ENCODE measurements at places on chromosomes 3 and 15. TPM values are rescaled to one million over a fixed set of nuclear protein-coding genes. Genes with fewer than 3 reads are reported as not detected.

Gene GPR156
- 0.48 TPM for total RNA-seq

Gene MUC20
- 7.3 TPM for total RNA-seq

Gene TMEM108
- total RNA-seq = not detected

Gene TMEM40
- total RNA-seq = not detected

Gene SLC28A2
- not detected for total RNA-seq

Gene PGBD4
- total RNA-seq = 0.84 TPM

Gene ATRIP
- 6.3 TPM for total RNA-seq

Gene KNL1
- total RNA-seq = 0.95 TPM

Gene SLC26A6
- 17.1 TPM for total RNA-seq

Gene SCN5A
- total RNA-seq = 0.79 TPM

Gene QARS1
- total RNA-seq = 172 TPM

- no peak for DNase-seq
Measured at GRCh38 chr3:177527182-177527581, 329.9 kb upstream of the TBL1XR1 start.

GRCh38 chr3:32968920-32969389 is 17.5 kb downstream of the CCR4 start:
- no peak for DNase-seq

DNA sequence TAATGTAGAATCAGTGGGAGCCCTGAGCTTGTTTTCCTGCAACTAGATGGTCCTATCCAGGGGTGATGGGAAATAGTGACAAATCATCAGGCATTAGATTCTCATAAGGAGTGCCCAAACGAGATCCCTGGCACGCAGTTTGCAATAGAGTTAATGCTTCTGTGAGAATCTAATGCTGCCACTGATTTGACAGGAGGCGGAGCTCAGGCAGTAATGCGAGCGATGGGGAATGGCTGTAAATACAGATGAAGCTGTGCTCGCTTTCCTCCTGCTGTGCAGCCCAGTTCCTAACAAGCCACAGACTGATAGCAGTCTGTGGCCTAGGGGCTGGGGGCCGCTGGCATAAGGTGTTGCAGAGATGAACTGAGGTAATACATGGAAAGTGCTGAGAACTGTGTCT is 28.3 kb upstream of the TMEM42 start:
- no peak for DNase-seq

GRCh38 chr15:78322243-78322642 is 17.9 kb upstream of the CRABP1 start:
- DNase-seq = no peak

- peak; percentile 36 for DNase-seq
Measured at GRCh38 chr15:78077053-78077870, at the start of gene TBC1D2B. TBC1D2B (minus strand) TSS chr15:78077711; CDS start chr15:78077652, 59 bp downstream.

- no peak for DNase-seq
Measured at GRCh38 chr3:113658107-113658506, 38.3 kb downstream of the USF3 start.

DNA sequence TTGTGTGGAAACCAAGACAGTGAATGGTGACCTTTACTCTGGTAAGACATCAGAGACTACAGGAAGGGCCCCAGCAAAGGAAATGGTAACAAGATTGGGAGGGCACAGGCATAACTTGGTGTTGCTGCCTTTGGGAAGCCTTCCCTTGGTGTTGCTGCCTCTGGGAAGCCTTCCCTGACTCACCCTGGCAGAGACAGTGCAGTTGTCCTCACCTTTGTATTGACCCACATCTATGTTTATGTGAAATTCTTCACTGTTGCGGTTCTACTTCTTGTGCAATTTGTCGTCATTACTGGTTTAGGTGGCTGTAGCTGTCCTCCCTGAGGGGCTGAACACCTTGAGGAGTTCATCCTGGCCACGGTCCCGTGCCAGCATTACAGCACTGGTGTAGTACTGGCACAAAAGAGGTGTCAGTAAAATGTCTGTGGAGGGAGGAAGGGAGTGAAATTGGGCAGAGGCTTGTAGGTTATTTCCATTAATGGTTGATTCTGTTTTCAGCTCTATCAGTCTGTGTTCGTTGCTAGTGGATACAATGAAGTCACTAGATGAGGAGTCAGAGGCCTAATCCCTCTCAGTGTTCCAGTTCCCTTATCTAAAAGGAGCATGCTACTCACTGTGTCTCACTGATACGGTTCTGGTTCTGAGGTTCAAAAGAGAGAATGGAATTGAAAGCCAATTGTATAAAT is 21.6 kb downstream of the IFT122 start:
- no peak for DNase-seq

- no peak for DNase-seq
Measured at GRCh38 chr15:43795197-43795596, 3.1 kb downstream of the SERF2 start.

DNA sequence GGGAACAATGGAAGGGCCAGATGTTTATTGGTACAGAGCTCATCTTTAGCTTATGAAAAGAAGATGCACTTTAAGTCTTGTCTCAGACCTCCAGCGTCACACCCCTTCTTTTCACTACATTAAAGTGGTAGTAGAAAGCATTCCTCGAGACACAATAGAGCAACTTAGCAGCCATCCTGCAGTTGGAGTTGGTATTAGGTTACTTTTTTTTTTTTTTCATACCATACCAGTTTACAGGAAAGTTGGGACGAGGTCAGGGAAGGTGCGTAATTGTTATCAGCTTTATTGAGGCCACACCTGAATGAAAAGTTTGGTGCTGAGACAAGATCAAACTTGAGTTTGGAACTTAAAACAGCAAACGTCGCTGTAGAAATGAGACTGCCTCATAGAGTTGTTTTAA is 203.8 kb downstream of the SOX2 start:
- no peak for DNase-seq

DNA sequence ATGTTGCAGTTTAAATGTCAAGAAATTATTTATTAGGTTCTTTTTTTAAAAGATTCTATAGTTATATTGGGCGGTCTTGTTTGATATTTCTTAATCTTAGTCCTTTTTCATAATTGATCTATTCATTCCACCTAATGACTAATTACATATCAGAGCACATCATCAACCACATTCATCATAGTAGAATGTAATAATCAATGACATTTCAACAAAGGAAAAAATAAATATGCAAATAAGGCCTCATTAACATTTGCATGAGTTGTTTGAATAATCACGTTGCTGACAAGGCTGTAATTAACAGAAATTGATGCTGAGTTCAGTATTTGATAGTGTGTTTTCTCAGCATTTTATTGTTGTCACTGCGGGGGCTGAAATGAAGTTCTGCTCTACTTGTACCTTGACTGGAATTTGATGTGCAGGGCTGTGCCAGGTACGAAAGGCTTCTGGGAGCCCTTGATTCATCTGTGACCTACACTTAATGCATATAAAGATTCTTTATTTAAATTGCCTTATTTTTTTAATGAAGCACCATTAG is 215.7 kb downstream of the TCF12 start:
- no peak for DNase-seq

- DNase-seq = no peak
Measured at GRCh38 chr3:20225769-20226168, 39.8 kb upstream of the SGO1 start.

- DNase-seq = no peak
Measured at GRCh38 chr15:78065284-78065872, 12.1 kb downstream of the TBC1D2B start.

DNA sequence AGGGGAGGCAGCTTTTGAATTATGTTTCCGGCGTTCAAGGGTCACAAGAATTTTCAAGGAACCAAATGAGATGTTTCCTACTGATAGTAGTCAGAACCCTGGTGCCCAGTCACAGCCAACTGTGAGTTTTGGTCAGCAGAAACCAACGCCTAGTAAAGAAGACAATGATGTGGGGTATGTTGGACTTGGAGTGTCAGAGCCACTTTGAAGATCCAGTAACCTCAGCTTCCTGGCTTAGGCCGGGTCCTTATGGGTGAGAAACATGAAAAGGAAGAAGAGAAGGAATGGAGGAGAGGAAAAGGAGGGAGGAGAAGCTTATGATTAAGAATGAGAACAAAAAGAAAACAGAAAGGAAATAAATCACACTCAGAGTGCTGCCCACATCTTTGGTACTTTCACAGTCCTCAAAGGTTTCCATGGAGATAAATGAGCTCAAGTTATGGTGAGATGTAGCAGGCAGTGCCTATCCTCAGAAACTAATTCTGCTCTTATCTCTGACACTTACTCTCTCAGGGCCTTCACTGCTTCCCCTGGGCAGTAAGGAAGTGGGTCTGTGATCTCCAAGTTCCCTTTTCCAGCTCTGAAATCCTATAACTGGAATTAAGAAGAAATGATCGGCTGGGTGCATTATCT is 2.0 kb upstream of the MCF2L2 start:
- no peak for DNase-seq

GRCh38 chr3:169790687-169791429 is 17.7 kb downstream of the MYNN start:
- DNase-seq = no peak

- DNase-seq = no peak
Measured at GRCh38 chr3:4812591-4812990, 166.6 kb upstream of the BHLHE40 start.

DNA sequence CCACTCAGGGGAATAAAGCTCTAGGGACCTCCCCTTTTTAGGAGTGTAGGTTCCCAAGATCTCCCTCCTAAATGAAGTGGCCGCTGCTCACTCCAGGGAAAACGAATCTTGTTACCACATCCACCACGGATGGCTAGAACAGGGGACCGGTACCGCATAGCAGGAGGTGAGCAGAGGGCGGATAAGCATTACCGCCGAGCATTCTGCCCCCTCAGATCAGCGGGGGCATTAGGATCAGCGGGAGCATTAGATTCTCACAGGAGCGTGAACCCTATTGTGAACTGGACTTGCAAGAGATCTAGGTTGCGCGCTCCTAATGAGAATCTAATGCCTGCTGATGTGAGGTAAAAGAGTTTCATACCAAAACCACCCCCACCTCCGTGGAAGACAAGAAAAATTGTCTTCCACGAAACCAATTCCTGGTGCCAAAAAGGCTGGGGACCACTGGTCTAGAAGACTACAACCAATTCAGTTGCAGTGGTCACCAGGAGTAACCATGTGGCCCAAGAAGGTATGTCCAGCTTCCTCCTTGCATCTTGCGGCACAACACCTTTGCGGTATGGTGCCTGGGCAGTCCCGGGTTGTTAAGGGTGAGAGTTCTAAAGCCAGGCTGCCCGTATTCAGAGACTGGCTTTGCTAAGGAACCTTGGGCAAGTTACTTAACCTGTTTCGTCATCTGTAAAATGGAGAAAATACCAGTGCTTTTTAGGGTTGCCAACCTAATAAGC is 1.1 kb upstream of the SS18L2 start:
- no peak for DNase-seq

- DNase-seq = no peak
Measured at GRCh38 chr15:66938114-66938830, 127.1 kb upstream of the SMAD3 start.

DNA sequence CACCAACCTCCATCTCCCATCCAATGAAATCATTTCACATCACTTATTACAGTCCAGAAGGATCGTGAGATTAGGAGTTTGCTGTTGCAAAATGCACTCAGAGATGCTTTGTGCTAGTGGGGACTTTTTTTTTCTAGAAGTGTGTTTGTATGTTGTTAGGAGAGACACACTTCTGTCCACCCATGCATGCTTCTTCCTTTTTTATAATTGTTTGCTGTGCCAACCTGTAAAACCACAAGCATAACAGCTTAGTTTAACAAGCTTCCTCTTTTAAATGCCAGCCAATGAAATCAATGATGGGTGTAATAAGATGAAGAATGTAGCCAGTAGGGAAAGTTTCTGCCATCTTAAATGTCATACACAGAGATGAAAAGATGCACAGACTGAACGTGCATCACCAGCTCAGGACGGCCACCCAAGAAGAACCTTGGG is 305.6 kb upstream of the STT3B start:
- DNase-seq = no peak

DNA sequence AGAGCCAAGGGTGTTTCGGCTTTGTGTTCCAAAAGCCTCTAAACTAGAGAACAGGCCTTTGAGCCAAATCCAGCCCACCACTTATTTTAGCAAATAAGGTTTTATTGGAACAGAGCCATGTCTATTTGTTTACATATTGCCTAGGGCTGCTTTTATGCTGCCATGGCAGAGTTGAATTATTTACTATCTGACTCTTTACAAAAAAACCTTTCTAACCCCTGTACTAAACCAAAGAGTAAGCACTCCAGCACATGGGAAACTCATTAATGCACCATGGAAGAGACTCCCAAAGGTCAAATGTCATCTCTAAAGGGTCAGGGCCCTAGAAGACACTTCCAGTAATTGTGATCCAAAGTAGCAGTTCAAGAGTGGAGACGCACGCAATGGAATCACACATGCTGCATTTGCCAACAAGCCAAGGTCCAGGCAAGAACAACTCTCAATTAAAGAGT is 22.3 kb downstream of the OSBPL10 start:
- no peak for DNase-seq

- no peak for DNase-seq
Measured at GRCh38 chr3:117106396-117106795, 396.8 kb downstream of the TUSC7 start.

DNA sequence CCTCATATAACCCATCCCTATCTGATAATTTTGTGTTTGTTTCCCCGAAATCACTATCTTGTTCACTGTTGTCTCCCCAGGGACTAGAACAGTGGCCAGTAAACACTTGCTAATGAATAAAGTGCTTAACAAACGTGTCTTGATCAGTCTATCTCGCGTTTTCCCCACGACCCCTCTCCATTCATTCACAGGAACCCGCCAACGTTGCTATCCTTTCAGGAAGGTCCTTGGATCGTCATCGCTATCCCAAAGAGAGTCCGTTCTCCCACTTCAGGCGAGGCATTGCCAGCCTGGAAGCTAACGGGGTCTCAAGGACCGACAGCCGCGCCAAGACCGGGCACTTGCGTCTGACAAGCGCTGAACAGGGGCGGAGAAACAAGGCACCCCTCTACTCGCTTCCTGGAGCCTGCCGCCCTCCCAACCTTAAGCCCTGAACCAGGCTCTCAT is 344 bp downstream of the LINS1 start:
- DNase-seq = peak; percentile 24
